ENCODE measurements at places on chromosomes 1 and 21. TPM values are rescaled to one million over a fixed set of nuclear protein-coding genes. Genes with fewer than 3 reads are reported as not detected.

The LRRC53 gene
- polyA plus RNA-seq, result 0.04 TPM

The SPTA1 gene
- 0.19 TPM for polyA plus RNA-seq

The LCE1D gene
- polyA plus RNA-seq, result not detected

The RAP1GAP gene
- 0.75 TPM for polyA plus RNA-seq

The CHI3L2 gene
- 1.8 TPM for polyA plus RNA-seq

The KDF1 gene
- polyA plus RNA-seq, result not detected

The MATN1 gene
- polyA plus RNA-seq, result not detected

The SPRR2B gene
- polyA plus RNA-seq, result not detected

The TMEM50B gene
- 26.5 TPM for polyA plus RNA-seq

The FAM72C gene
- 0.08 TPM for polyA plus RNA-seq

The SPAG17 gene
- polyA plus RNA-seq, result not detected

The HPCA gene
- polyA plus RNA-seq, result not detected

The SYCP1 gene
- not detected for polyA plus RNA-seq

The CCDC27 gene
- not detected for polyA plus RNA-seq

The ELAVL4 gene
- not detected for polyA plus RNA-seq

The TRIM45 gene
- polyA plus RNA-seq, result 1.4 TPM

The SELL gene
- polyA plus RNA-seq, result 1.6 TPM

The LMX1A gene
- polyA plus RNA-seq, result not detected
